Right renal pelvis (tissue), 4 donors: ENCODE measurements at places on chromosomes 5 and 9.

DNA sequence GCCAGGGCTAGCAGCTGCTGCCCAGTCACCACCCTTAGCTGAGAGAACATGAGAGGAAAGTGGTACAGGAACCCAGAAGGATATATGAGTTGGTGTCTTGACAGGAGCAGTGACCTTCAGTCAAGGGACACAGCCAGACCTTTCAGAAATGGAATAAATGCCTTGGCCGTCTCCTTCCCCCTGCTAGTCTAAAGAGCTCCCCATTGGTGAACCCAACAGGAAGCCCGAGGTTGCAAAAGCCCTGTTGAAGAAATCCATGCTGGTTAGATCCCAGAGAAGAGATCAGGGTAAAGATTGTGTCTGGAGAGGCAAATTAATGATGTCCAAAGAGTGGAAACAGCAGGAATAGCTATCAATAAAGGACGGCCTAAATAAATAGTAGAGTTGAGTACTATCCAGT, 244.5 kb downstream of the NR3C1 start:
- DNase-seq = no peak

DNA sequence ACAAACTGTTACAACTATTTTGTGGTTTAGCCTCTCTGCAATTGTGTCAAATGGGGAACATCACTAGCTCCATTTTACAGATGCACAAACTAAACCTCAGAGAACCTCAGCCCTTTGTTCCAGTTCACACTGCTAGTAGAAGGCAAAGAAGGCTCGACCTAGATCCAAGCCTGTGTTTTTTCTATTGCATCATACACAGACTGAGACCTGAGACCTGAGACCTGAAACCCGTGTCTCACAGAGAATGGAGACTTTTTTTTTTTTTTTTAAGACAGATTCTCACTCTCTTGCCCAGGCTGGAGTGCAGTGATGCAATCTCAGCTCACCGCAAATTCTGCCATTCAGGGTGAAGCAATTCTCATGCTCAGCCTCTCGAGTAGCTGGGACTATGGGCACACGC, 120.8 kb downstream of the GALNT10 start:
- DNase-seq = no peak

- no peak for DNase-seq
These were observed 989.8 kb downstream of the TLE1 start for GRCh38 chr9:80699511-80699998.

- DNase-seq = no peak
These were observed 121.1 kb downstream of the EGFLAM start for GRCh38 chr5:38379350-38379937.

GRCh38 chr9:75997206-75997605, 106.7 kb downstream of the PCSK5 start:
- no peak for DNase-seq
